Stimulated activated CD8-positive, alpha-beta memory T cell treated with anti-CD3 and anti-CD28 coated beads, Interleukin-2, amount 100 ng/mL, for 1 hour (primary cell): ENCODE measurements at places on chromosomes 4 and X.

- no peak for DNase-seq
These were observed 99.5 kb downstream of the PPP2R2C start for GRCh38 chr4:6372649-6373525.

DNA sequence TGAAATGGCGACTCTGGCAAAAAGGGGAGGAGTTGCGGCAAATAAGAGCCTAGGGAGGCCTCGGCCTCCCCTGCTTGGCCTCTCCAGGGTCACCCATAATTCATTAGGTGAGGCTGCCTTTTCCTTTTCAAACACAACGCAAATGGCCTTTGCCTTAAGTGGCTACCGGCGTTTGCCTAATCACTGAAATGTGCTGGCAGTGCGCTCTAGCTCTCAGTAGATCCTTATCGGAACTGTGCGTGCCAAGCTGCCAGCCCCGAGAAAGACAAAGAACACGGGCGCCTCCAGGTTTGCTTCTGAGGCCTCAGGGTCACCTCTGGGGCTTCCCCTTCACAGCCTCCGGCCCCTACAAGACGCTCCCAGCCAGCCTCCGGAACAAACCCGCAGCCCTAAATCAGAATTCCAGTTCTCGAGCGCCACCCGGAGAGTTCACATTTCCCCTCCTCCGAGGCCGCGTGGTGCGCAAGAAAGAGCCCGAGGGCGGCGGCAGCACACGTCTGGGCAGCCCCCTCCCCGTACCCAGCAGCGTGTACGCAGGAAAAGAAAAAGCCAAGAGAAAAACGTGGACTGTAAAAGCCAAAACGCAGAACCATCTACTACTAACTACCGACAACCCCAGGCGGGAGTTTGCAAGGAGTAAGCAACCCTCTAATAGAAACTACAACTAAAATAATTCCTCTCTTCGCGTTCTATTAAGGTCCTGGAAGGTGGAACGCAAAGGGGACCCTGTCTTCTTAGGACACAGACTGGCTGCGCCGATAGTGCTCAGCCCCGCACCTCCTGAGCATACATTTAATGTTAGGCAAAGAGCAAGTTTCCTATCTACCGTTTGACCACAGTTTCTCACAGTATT is 76.5 kb upstream of the BCOR start:
- no peak for DNase-seq

DNA sequence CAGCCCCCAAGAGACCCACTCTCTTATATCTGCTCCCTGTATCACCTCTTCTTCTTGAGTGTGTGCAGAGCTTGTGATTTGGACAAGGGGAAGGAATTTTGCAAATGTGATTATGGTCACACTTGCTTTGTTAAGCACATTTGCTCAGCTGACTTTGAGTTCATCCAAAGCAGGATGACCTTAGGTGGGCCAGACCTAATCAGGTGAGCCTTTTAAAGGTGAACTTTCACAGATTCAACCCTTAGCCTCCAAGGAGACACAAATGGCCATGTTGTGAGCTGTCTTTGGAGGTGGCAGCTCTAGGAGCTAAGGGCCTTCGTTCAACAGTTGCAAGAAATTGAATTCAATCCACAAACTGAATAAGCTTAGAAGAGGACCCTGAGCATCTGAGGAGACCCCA is 147.8 kb downstream of the DEFB131A start:
- no peak for DNase-seq

DNA sequence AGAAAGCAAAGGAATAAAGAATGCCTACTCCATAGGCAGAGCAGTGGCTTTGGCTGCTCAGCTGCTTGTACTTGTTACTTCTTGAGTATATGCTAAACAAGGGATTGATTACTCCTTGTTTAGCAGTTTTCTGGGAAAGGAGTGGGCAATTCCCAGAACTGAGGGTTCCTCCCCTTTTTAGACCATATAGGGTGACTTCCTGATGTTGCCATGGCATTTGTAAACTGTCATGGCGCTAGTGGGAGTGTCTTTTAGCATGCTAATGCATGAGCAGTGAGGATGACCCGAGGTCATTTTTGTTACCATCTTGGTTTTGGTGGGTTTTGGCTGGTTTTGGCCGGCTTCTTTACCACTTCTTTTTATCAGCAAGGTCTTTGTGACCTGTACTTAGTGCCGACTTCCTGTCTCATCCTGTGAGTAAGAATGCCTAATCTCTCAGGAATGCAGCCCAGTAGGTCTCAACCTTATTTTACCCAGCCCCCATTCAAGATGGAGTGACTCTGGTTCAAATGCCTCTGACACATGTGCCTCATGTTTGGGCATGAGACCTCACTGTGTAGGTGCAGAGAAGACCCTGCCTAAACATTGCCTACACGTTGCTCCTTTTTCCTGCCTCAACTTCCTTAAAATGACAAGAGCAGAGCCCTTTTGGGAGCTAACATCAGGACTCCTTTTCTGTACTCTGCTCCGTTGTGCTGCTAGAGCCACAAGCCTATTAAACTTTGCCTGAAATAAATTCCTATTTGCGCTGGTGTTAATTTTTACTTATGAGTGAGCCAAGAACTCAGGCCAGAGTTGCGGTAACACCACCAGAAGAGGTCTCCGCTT is 21.0 kb upstream of the UBA6 start:
- DNase-seq = no peak

DNA sequence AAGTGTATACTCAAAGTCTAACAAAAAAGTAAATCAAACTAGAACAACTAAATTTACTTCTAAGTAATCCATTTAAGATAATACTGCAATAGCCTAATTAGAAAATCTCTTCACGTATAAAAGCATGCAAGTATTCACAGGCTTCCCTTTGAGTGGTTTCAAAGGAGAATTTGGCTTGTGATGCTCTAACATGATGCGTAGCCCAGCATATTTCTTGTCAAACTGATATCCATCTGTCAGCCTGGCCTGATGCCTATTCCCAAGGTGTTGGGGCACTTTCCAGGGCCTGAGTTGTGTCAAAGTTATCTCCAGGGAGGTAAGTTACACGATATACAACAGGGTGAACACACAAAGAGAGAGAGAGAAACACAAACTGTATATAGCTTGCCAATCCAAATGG is 287.0 kb upstream of the MAGEB18 start:
- no peak for DNase-seq

DNA sequence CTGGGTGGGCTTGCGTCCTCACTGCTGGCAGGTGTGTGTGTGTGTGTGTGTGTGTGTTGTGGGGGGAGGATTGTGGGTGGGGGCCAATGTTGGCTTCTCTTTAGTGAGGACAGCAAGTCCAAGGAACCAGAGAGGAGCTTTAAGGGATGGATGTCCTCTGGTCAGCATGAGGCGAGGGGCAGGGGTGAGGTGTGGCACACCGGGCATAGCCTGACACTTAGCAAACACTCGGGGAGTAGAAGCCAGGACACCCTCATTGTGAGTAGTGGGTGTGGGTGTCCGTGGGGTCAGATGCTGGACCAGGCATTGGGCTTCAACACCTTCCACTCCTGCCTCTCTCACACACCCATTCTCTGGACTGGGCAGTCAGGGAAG is 2.8 kb downstream of the SORCS2 start:
- DNase-seq = no peak

DNA sequence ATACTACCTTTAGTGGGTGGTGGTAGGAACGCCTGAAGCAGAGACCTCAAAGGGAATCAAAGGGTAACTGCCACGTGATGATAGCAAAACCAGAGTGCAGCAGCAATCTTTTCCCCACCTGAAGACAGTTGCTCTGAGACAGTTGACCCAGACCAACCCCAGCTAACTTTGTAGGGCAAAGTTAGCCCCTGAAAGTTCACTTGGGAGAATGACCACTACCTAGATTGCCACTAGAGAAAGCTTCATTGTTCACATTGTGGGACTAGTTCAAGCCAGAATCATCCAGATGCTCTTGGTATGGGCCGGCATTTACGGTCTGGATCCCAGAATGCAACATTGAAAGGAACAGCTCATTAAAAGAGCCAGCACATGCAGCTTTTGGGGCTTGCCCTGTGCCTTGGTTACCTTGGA is 4.1 kb downstream of the SEPTIN6 start:
- no peak for DNase-seq

- DNase-seq = no peak
These were observed 98.9 kb downstream of the ATXN3L start for GRCh38 chrX:13220916-13221315.

DNA sequence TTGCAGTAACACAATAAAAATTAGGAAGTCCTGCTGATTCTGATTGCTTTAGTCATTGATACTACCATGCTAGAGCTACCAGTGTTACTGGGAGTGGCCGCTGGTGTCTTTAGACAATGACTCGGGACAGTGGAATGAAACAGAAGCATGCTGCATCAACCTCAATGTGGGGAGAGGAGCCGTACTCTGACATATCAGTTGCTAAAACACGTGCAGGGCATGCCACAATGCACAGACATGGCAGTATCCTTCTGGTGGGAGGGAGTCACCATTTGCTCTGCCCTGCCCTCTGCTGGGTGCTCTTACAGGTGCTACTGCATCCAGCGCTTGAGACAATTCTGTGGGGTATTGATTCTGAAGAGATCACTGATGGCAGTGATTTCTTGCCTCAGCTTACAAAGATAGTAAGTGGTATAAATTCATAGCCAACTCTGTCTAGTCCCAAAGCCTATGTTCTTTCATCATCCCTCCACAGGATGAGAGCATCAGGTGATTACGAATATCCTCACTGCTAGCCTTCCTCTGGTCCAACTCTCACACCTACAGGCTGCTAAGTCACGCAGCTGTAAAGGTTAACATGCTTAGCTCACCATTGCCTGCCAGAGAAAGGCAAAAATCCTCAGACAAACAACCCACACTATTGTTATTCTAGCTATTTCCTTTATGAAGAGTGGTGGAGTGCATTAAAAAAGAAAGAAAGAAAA is 43.7 kb downstream of the NSG1 start:
- DNase-seq = peak; percentile 17

- DNase-seq = no peak
These were observed 243.0 kb upstream of the FSTL5 start for GRCh38 chr4:162406637-162407365.

DNA sequence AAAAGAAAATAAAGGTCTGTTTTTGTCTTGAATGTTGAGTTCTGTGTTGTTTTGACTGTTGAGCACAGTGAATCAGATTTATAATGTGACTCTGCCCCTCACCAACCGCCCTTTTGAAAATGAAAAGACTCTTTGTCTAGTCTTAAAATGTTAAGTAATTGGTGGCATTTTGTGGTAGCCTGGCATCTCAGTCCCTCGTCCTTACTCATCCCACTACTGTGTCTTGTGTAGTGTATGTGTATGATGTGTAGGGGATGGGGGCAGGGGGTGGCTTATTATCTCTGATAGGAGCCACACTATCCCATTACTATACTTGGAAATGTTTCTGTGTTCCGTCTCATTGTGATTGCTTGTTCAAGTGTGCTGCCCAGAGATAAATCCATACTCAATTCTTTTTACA is 12.2 kb downstream of the KLHL34 start:
- DNase-seq = no peak

GRCh38 chrX:123455693-123456092 is 271.6 kb downstream of the GRIA3 start:
- DNase-seq = no peak

GRCh38 chrX:97060020-97060419 is 176.3 kb downstream of the RPA4 start:
- DNase-seq = no peak

- DNase-seq = no peak
These were observed 23.1 kb downstream of the DMD start for GRCh38 chrX:33188286-33188685.

GRCh38 chrX:150664290-150664689 is 28.9 kb upstream of the MTMR1 start:
- DNase-seq = no peak

DNA sequence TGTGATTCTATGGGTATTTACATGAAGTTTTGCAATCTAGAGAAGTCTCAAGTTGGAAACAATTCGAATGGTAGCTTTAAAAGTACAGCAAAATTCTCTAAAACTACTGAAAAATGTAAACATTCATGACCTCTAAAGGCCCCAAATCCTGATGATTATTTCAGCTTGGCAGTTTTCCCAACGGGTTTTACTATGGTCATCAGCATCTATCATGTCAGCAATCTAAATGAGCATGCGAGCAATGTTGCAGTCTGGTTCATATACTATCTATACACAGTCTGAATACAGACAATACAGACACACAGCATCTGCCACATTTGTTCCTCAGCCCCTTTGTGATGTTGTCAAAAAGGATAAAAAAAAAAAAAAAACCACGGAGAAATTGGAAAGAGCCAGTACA is 790.3 kb upstream of the HTR2C start:
- DNase-seq = no peak

GRCh38 chrX:49266523-49267445 is 2.3 kb upstream of the FOXP3 start:
- no peak for DNase-seq

GRCh38 chr4:38621028-38621684 is 42.8 kb upstream of the KLF3 start:
- DNase-seq = no peak

GRCh38 chrX:17848545-17849265 is 12.4 kb downstream of the RAI2 start:
- no peak for DNase-seq

- DNase-seq = no peak
These were observed 666.4 kb downstream of the ADGRL3 start for GRCh38 chr4:61866378-61867030.

- no peak for DNase-seq
These were observed 29.2 kb downstream of the IGFBP7 start for GRCh38 chr4:57080781-57081650.

DNA sequence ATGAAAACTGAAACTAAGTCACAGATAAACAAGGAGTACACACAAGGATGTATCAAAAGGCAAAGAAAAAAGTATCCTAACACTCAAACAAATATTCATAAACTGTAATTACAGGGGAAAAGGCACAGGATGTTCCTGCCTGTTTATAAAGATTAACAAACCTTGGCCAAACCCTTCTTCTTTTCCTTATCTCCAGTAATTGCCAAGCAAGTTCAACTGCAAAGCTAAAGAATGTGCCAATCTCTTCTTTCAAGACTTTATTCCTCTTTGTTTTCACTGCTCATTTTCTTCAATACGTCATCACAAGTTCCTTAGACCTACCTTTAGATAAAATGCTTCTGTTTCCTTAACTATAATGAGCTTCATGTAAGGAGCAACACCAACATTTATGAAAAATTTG is 171.2 kb downstream of the AMELX start:
- DNase-seq = no peak

- no peak for DNase-seq
These were observed 156.9 kb upstream of the SLC7A11 start for GRCh38 chr4:138399081-138399480.

GRCh38 chr4:153555730-153556434 is 89.7 kb downstream of the TMEM131L start:
- no peak for DNase-seq

- DNase-seq = no peak
These were observed 16.0 kb upstream of the MID1 start for GRCh38 chrX:10636337-10636736.

- no peak for DNase-seq
These were observed 23.2 kb downstream of the IL15 start for GRCh38 chr4:141659539-141659938.

- DNase-seq = no peak
These were observed 5.2 kb downstream of the NKX3-2 start for GRCh38 chr4:13539047-13539618.

- DNase-seq = no peak
These were observed 70.9 kb upstream of the ENPP6 start for GRCh38 chr4:184288451-184289178.

GRCh38 chrX:22015139-22015750 is 16.9 kb upstream of the PHEX start:
- no peak for DNase-seq

- DNase-seq = no peak
These were observed 359.5 kb downstream of the C4orf33 start for GRCh38 chr4:129455482-129455881.
